Activated CD8-positive, alpha-beta memory T cell treated with anti-CD3 and anti-CD28 coated beads for 48 hours (primary cell): ENCODE measurements at places on chromosomes 13 and 19.

GRCh38 chr13:40190641-40191100, 475.8 kb downstream of the FOXO1 start:
- DNase-seq = no peak

DNA sequence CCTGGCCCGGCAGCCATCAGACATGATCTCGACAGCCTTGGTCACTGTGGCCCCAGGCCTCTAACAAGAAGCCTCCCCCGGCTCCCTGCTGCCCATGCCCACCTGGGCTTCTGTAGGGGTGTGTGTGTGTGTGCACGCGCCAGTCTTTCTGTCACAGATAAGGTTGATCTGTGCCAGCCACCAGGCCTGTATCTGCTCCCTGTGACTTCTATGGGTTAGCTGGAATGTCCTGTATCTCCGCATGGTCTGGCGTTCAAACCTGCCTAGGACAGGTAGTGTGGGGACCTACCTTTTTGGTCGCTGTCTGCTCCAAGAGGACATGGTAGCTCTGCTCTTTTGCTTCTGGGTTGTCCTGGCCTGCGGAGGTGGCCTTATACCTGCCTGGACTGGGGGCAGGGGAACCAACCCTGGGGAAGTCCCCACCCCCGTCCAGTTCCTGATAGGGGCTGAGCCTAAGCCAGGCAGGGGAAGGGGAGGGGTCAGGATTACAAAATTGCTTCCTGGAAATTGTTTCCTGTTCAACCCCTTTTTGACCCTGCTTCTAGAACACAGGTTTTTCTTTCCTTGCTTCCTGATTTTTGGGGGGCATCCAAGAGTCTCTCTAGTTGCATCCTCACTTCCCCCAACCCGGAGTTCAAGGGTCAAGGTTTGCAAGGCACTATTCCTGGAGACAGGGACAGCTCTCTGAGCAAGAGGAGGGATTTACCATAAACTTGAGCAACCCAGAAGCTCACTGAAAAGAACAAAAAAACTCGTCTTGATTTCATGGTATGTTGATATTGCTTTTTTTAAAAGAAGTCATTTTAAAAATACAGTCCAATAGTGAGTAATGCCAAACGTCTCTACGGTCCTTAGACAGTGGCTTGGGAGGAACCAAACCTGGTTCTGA, at the start of gene LRG1:
TSS of gene LRG1 (minus strand) at position 344 of the 889 bp plus-strand sequence. CDS start at position 321, 23 bp downstream.
- no peak for DNase-seq

- DNase-seq = no peak
Observed at GRCh38 chr13:27975564-27976361, 6.6 kb upstream of the CDX2 start.

DNA sequence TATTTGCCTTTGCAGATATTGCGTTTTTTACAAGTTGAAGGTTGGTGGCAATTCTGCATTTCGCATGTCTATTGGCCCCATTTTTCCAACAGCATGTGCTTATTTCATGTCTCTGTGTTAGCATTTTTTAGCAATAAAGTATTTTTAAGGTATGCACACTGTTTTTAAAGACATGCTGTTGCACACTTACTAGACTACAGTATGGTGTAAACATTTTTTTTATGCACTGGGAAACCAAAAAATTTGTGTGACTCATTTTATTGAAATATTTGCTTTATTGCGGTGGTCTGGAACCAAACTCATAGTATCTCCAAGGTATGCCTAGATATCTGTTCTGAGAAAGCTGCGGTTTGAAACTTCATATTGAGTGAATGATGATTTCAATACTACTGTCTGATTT, 55.4 kb upstream of the RNF113B start:
- DNase-seq = no peak

- DNase-seq = no peak
Observed at GRCh38 chr19:53657778-53658177, 26.0 kb downstream of the DPRX start.

- no peak for DNase-seq
Observed at GRCh38 chr13:53150568-53150967, 122.0 kb downstream of the OLFM4 start.
